ENCODE measurements at places on chromosomes 5 and 9.
A peak's percentile ranks its signal among the peaks of the same experiment; 100 is the strongest.

GRCh38 chr5:156693113-156693512, 157.0 kb upstream of the PPP1R2B start:
- ATAC-seq = no peak

DNA sequence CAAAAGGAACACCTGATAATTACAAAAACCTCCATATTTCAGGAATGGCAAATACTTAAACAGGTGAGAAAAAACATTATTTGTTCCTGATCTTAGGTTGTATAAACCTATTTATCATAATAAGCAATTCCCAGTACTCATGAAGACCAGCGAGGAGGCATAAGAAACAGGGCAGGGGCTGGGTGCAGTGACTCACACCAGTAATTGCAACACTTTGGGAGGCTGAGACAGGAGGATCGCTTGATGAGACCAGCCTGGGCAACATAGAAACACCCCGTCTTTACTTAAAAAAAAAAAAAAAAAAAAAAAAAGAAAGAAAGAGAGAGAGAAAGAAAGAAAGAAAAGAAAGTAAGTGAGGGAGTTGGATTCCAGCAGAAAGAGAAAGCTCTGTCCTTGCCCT, 21.6 kb downstream of the CCNJL start:
- ATAC-seq = no peak

DNA sequence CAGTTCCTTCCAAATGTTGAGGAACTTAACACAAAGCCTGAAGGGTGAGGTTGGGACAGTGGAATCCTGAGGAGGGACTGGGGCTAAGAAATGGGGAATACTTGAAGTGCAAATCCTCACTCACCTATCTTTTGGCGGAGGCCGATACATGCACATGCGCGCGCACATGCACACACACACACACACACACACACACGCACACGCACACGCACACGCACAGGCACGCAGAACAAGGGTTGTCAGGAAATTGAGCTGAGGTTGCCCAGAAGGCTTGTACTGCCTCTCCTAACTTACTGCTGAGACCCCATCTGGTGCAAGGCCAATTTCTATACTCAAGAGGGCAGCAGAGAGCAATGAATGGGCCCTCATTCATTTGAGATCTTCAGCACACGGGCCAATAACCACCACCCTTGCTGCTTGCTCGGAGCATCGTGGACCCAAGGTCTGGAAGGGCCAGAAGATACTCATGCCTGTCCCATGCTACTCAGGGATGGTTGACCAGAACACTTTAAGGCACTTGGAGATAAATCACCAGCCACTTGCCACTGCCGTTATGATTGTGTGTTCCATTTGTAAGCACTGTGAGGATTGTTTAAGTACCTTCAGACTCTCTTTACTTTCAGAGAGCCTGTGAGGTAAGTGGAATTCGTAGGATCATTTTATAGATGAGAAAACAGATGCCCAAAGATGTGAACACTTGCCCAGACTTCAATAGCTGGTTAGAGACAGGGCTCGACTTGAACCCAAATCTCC, 21.5 kb downstream of the BTF3 start:
- peak; percentile 92 for ATAC-seq

DNA sequence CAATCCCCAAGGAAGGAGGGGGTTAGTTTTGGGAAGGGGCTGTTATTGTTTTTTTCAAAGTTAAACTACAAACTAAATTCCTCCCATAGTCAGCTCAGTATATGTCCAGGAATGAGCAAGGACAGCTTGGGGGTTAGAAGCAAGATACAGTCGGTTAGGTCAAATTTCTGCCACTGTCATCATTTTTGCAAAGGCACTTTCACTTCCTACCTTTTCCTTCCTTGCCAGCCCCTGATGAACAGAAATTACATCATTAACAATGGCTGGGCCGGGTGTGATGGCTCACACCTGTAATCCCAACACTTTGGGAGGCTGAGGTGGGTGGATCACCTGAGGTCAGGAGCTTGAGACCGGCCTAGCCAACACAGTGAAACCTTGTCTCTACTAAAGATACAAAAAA, 51.5 kb upstream of the HRH2 start:
- ATAC-seq = no peak

GRCh38 chr9:130433168-130433946, 11.4 kb upstream of the ASS1 start:
- ATAC-seq = peak; percentile 73

GRCh38 chr9:71986900-71987299, 73.5 kb downstream of the C9orf57 start:
- no peak for ATAC-seq

- no peak for ATAC-seq
These were observed 261.2 kb upstream of the FAM174A start for GRCh38 chr5:100273846-100274580.

DNA sequence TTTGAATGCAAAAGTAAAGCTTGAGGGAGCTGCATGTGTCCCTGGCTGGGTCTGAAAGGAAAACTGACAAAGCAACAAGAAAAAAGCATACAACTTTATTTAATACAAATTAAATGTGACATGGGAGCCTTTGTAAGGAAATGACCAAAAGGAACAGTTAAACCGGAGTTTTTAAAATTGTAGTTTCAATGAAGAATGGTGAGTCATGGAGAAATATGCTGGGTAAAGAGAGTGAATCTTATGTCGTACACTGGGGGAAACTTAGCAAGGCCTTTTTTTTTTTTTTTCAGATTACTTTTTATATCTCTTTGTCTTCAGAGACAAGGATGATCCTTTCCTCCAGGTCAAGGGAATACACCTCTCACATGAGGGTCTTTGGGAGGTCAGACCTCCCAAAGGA, 50.1 kb upstream of the FBXL17 start:
- no peak for ATAC-seq

DNA sequence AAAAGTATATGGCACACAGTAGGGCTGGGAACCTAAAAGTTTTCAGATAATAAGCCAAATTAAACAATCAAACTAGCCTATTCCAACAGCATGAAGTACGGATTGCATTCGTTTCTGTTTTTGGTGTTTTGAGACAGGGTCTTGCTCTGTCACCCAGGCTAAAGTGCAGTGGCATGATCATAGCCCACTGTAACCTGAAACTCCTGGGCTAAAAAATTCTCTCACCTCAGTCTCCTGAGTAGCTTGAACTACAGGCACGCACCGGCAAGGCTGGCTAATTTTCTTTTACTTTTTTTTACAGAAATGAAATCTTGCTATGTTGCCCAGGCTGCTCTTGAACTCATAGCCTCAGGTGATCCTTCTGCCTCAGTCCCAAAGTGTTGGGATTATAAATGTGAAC, 5.2 kb downstream of the RFX3 start:
- no peak for ATAC-seq

DNA sequence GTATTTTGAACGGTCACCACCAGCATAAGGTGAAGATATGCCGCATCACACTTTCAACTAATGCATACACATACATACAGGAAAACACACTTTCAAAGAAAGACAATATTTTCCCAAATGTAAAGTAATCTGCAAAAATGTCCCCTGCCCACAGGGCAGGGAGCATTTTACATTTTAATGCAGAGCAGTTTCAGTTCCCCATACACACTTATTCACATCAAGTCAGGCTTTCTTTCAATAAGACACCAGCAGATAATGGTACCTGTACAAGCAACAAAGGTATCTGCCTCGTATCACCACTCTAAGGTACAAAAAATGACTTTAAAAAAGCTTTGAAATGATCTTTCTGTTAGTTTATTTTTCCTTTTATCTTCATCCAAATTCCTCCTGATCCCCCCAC, 247.1 kb upstream of the CCNG1 start:
- no peak for ATAC-seq

DNA sequence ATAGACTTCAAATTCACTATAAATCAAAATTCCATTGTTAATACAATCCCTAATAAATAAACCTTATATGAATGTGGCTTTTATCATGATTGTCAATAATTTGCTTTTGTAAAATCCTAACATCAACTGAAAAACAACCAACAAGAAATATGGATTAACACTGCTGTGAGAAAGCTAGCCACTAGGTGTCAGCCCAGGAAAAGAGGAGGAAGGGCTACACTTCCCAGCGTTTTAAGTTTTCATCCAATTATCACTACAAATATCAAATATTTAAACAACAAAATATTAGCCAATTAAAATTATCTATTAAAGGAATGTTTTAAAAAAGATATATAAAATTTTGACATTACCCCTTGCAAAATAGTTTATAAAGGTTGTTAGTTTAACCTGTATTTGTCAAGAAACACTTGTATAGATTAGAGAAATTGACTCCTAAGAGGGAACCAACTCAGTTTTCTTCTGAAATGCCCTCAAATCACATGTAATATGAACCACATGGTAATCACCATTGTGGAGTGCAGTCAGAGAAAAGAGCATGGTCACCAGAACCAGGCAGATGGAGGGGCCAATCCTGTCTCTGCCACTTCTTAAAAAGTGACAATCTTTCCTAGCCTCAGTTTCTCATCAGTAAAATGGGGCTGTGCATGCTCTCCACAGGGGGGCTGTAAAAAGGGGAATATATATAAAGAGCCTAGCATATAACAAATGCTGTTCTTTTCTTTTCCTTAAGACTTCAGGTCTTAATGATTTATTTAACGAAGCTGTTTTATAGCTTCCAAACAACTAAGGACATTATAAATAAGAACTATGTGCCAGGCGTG, 188.2 kb downstream of the CRB2 start:
- no peak for ATAC-seq

- ATAC-seq = no peak
These were observed 94.9 kb upstream of the TNC start for GRCh38 chr9:115212832-115213231.

DNA sequence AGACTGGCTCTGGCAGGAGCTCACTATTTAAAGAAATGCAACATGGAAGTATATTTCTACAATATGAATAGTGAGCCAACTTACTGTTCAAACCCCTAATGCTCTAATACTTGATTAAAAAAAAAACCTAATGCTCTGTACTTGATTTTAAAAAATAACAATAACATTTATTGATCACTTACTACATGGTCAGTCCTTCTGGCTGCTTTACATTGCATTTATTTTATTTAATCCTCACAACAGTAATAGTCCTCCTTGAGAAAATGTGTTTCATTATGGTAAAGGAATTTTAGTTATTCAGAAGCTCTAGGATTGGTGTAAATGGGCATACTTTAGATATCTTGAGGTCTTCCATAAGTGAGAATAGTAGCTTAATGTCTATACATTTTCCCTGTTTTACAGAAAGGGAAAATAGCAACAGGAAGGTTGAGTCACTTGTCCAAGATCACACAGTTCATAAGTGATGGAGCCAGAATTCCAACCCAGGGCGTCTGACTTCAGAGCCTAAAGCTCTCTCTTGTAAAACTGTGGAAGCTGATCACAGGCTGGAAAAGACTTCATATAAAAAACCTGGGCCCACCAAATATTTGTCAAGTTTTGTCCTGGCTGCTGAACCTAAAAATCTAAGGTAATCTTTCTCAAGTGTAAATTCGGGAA, 1.0 kb downstream of the STARD4 start:
- ATAC-seq = no peak

DNA sequence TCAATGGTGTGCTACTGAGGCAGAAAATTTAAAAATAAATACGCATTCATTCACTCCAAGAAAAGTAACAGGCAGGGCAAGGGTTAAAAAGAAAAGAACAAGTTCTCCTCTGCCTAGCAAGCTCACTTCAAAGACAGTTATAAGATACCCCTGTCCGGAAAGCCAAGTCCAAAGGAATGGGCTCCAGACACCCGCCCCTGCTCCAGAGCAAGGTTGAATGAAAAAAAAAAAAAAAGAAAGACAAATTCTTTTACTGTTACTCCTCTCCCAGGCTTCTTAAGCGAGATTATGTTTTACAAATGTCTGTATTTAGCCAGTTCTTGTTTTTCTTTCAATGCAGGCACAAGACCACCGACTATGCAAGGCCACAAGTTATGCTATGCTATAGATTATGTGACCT, 9.1 kb upstream of the ANXA2R start:
- ATAC-seq = no peak

DNA sequence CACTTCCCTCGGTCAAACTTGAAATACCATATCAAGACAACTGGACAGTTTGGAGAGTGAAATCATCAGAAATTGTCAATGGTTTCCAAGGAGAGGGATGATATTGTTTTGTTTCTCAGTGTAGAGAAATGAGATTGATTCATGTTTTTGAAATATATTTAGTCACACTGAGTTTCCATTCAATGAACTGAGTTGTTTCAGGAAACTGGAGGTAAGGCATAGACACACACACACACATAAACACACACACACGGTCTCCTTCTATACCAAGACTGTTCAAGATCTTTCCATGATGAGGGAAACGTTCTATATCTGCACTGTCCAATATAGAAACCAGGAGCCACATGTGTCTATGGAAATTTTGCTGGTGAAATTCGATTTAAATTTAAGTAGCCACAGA, 182.8 kb downstream of the PTTG1 start:
- ATAC-seq = no peak

DNA sequence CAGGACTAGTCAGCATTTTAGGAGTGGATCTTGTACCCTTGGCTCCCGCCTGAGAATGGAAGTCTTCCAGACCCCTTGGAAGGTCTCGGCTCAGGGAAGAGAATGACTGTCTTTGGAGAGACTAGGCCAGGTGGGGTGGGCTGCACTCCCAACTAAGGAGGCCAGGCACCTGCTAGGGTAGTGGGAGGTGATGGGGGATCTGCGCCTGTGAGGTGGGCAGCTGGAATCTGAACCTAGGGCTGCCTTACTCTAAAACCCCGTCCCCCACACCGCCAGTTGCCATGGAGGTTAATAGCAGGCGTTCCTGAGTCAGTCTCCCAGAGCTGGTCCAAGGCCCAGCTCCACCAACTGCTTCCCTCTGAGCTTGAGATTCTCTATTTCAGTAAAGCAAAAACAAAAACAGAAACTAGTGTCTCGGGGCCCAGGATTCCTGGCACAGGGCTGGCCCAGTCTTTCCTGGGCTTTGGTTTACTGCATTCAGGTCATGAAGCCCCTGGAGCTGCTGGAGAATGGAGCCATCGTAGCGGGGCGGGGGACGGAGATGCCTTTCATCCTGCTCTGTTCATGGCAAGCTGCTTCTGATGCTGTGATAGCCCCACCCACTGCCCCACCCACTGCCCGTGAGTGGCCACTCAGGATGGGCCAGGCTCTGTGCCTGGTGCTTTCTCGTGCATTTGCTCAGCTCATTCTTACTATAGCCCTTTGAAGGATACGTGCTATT, 57.5 kb downstream of the DAB2IP start:
- ATAC-seq = no peak

Measured in activated CD4-positive, CD25-positive, alpha-beta regulatory T cell treated with anti-CD3 and anti-CD28 coated beads, Interleukin-2, amount 50 U/mL, for 24 hours (primary cell).